ENCODE measurements at places on chromosomes 4 and X. TPM values are rescaled to one million over a fixed set of nuclear protein-coding genes. Genes with fewer than 3 reads are reported as not detected.

SLC30A9 gene
- total RNA-seq = 81.0 TPM

INTU gene
- total RNA-seq = 2.9 TPM

TMPRSS11F gene
- not detected for total RNA-seq

PDGFC gene
- 16.0 TPM for total RNA-seq

GRPR gene
- not detected for total RNA-seq

SSX3 gene
- total RNA-seq = not detected

RWDD4 gene
- 20.5 TPM for total RNA-seq

F8A1 gene
- 1.2 TPM for total RNA-seq

PRKG2 gene
- under 0.01 TPM for total RNA-seq

VMA21 gene
- 78.4 TPM for total RNA-seq

NUP62CL gene
- not detected for total RNA-seq

TAF7L gene
- total RNA-seq = 1.6 TPM

VCX3A gene
- not detected for total RNA-seq

UNC5C gene
- total RNA-seq = under 0.01 TPM

SSX2 gene
- not detected for total RNA-seq

GPR82 gene
- not detected for total RNA-seq

ACOX3 gene
- total RNA-seq = 29.6 TPM

ETDA gene
- total RNA-seq = not detected

TRO gene
- total RNA-seq = 5.9 TPM

ITIH6 gene
- total RNA-seq = not detected

PHEX gene
- 0.76 TPM for total RNA-seq

RTL9 gene
- not detected for total RNA-seq

HS6ST2 gene
- total RNA-seq = 1.3 TPM
